ENCODE measurements at places on chromosomes 16 and 17.

- no peak for DNase-seq
Measured at GRCh38 chr17:58757162-58757613, 1.5 kb downstream of the PPM1E start.

DNA sequence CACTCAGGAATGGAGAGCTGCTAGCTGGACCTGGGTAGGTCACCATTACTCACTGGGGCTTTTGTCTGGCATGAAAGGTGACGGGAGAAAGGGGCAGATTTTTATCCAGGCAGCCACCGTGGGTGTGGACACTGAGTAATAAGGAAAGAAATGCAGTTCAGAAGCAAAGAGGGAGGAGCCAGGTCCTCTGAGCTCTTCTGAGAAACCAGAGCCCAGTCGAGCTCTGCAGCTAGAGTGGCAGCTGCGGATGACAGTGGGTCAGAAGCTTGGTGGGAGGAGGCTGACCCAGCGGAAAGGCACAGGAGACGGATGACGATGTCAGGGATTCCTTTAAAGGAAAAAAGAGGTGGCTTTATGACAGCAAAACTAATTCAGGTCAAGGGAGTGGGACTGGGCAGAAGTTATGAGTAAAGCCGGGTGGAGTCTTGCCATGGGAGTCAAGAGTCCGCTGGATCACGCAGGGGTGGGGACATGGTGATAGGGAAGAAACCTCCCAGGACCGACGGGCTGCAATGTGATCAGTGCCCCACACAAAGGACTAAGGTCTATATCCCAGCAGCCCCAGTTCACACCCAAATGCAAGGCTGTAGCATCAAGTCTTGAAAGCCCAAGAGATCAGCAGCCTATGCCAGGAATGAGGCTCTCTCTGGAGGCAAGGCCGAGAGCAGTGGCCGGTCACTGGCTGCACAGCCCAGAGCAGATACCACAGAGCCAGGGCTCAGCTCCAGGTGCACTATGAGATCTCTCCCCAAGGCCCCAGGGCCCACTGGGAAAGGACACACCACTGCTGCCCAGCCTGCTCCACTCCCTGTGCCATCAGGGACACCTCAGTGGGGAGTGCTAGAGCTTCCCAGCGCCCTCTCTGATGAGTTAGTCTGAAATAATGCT lies 6.3 kb upstream of the MNT start:
- DNase-seq = peak; percentile 80

DNA sequence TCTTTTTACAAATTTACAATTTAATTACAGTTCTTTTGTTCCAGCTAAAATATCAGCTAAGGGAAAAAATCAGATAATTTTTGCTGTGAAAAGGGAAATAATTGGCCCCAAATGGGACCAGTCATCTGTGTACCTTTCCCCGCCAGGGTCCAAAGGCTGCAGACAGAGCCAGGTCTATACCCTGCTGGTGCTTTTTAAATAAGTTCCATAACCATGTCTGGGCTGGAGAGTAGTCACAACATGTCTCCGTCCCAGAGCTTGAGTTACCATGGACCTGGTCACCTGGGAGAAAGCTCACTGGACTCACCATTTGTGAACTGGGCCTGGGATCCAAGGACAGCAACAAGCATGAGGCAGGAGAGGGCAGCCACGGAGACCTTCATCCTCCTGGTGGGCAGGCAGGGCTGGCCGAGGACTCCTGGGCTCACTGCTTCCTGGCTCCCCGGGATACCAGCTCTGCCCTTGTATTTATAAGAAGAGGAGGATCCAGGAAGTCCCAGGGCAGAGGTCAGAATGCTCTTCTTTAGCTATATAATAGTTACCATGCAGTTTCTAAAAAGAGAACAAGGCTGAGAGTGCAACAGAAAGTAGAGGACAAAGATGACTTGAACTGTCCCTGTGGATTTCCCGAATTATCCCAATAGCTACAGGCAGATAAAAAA lies at the start of gene CCL15:
TSS of gene CCL15 (minus strand) at position 444 of the 662 bp plus-strand sequence. CDS start at position 383, 61 bp downstream.
- peak; percentile 16 for DNase-seq

DNA sequence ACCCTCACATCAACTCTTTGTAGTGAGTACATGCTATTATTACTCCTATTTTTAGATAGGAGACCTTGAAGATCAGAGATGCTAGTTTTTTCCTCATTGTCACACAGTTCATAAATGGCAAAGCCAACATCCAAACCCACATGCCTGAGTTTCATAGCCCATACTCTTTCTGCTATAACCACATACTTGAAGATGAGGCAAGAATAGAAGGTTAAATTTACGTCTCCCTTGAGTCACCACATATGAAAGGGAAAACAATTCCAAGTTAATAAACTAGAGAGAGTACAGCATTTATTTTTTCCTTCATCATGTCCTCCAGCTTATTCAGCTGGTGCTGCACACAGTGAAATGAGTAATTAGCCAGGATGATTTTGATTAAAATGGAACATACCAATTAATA lies 23.7 kb downstream of the NUDT7 start:
- DNase-seq = no peak

- no peak for DNase-seq
Measured at GRCh38 chr16:81956213-81956948, 54.9 kb downstream of the SDR42E1 start.

- DNase-seq = no peak
Measured at GRCh38 chr16:4826980-4827379, 20.1 kb downstream of the GLYR1 start.

DNA sequence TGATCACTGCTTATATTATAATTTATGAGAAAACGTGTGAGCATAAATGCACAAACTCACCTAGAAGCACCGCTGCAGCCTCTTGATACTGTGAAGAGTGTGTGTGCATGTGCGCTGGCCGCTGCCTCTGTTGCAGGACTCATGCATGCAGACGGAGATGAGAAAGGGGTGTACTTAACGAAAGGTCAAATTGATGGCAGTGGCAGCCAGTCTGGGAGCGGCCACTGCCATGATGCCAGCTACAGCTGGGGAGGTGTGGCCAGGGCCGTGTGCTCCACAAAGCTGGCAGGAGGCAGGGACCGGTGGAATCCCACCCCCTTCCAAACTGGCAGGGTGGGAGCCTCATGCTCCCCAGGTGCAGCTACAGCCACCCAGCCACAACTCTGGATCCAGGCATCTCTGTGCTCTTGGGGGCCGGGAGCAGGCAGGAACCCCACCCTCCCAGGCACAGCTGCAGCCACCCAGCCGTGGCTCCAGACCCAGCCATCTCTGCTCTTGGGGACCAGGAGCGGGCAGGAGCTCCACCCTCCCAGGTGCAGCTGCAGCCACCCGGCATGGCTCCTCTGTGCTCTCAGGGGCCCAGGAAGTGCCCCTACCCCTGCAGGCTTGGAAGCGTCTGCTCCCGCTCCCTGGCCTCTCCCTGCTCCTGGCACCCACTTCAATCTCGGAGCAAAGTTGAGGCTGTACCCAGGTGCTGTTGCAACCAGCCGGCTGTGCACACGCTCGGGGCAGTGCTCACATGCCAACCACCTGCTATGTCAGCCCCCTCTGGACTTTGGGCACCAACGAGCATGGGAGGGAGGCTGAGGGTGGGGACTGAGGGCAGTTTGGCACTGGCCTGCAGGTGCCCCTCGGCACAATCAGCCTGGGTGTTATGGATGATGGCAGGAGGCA lies 77.5 kb upstream of the CHMP6 start:
- no peak for DNase-seq

- DNase-seq = no peak
Measured at GRCh38 chr17:1882836-1883235, 53.0 kb downstream of the RPA1 start.

DNA sequence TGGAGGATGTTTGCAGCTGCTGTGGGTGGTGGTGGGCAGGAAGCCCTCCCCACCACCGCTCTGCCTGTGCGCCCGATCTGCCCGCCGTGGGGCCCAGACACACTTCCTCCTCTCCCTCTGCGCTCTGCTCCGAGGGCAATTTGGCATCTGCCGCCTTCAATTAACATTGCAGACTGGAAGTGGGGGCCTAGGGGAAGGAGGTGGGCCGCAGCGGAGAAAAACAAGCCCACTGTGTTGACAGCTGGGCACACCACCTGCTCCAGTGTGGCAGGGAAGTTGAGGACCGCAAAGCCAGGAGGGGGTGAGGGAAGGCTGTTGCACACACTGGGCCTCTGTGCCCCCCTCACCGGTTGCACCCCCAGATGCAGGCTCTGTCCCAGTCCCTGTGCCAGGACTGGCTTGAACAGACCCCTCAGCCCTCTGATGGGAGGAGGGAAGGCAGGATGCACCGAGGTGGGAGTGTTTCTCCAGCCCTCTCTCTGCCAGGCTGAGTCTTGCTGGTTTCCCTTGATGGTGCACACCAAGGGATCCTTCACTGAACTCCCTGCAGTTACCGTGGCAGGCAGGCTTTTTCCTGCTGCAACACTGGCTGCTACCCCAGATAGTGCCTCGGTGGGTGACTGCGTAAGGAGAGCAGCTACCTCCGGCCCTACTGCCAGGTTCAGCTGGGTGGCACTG lies 72.8 kb upstream of the MED9 start:
- DNase-seq = no peak

- DNase-seq = no peak
Measured at GRCh38 chr17:13135506-13135905, 117.7 kb upstream of the ELAC2 start.

DNA sequence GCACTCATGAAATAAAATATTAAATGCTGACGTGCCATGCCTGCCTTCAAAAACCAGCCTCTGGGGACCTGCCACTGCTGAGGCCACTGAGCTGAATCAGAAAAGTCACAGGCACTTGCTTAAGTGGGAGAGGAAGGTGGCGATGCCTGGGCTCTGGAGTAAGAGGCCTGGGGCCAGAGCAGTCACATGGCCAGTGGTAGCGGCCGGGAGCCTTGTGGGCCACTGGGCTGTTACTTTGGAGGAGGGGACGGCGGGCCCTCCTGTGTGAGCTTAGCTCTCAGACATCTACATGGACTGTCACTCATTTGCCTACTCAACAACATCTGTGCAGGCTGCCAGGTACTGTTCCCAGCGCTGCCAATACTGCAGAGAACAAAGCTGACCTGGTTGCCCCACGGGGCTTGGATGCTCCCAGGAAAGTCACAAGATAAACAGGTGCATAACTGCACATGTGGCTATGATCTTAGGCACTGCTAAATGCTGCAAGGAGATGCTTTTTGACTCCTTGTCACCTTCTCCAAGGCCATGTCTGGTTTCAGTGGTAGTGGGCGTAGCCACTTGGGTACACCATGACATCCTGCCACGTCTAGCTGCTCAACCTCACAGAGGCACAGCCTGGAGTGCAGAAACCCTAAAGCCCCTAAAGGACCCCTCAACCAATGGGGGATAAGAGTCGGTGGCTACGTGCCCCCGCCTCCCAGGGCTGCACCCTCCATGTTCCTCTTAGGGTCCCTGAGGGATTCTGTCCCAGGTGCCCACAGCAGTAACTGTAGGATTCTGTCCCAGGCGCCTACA lies 11.6 kb downstream of the COTL1 start:
- DNase-seq = no peak

- DNase-seq = peak; percentile 67
Measured at GRCh38 chr17:32123782-32124181, 18.5 kb upstream of the RHOT1 start.

- DNase-seq = no peak
Measured at GRCh38 chr17:4433515-4434031, at the start of gene SPNS3. TSS of gene SPNS3 (plus strand) at chr17:4433940. CDS start at chr17:4433968, 28 bp downstream.

GRCh38 chr17:82179946-82180475 lies 32.6 kb downstream of the CCDC57 start:
- no peak for DNase-seq

DNA sequence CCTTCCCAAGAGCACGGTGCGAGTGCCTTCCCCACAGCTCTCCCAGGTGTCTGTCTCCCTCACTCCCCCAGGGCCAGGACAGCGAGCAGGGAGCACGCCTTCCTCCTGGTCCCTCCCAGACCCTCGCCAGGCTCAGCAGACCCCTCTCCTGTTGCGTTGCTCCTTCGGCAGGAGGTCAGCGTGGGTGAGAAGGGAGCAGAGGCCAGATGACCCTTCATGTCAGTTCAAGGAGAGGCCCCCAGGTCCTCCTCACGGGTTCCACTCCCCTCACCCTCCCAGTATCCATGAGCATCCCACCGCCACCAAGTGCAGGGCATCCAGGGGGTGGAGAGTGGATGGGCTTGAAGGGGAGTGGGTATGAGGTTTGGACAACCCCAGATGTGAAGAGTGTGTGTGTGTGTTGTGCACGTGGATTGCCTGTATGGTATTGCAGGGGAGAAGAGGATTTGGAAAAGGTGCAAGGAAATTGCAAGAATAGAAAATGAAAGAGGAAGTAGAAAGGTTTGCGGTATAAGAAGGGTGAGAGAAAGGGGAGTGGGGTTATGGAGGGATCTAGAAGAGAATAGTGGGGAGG lies 17.7 kb downstream of the SGCA start:
- DNase-seq = no peak

DNA sequence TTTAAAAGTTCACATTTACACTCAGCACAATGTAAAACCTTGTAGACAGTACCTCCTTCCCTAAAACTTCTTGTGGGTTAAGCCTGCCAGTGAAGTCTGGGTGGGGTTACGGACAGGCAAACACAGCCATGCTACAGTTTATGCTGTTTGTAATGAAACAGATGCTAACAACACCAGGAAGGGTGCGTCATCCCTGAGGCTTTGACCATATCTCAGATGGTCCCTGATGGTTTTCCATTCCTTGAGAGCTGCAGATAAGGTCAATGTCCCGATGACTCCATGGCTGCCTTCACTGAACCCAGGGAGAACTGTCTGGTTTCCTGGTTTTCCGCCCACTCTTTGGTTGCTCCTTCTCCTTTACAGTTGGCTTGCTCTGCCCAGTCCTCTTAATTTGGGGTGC lies 29.1 kb downstream of the GAS7 start:
- no peak for DNase-seq

GRCh38 chr16:51374346-51374745 lies 223.3 kb upstream of the SALL1 start:
- no peak for DNase-seq

All from ascending aorta (tissue), 2 donors.